ENCODE measurements at places on chromosomes 13 and 19.

GRCh38 chr13:26718872-26719271, 41.7 kb downstream of the GPR12 start:
- no peak for DNase-seq

- DNase-seq = no peak
Observed at GRCh38 chr19:45161738-45162607, 1.2 kb upstream of the NKPD1 start.

DNA sequence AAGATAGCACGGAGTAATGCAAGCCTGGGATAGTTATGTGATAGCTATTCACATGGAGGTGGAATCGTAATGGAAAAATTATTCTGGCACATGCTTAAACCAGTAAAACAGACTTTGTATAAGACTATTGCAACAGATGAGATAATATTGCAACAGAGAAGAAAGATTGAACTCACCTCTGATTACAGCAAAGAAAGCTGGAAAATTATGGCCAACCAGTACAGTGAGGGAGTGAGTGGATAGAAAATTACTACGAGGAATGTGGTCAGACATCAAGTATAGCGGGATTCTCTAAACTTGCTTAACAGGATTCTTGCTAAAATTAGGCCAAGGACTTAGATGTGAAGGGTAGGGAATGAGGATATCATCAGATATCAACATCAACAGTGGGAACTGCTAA, 397.6 kb upstream of the KLHL1 start:
- DNase-seq = no peak

- DNase-seq = no peak
Observed at GRCh38 chr13:29484796-29485195, 110.7 kb downstream of the SLC7A1 start.
